Stimulated activated CD8-positive, alpha-beta memory T cell treated with anti-CD3 and anti-CD28 coated beads, Interleukin-15, amount 100 ng/mL, for 4 hours (primary cell): ENCODE measurements at places on chromosomes 2 and 18.

- DNase-seq, result no peak
Observed at GRCh38 chr2:205139822-205140463, 542.4 kb upstream of the NRP2 start.

GRCh38 chr2:236728916-236729670 is 159.5 kb downstream of the ACKR3 start:
- DNase-seq, result no peak

- no peak for DNase-seq
Observed at GRCh38 chr2:148523315-148523714, 121.2 kb upstream of the EPC2 start.

DNA sequence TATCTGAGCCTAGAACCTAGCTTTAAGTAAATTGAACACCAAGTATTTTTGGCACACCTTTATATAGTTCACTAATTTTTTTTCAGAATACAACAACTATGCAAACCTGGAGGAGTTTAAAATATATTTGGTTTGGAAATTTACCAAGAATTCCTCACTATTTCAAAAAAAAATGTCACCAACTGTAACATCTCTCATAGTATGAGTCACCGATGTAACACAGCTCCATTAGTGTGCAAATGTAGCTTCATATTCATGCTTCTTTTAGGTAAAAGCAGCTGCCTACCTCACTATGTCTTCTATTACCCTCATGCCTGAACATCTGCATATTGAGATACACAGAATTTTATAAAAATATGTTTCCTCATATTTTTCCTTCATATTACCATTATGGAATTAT is 80.5 kb downstream of the NRXN1 start:
- no peak for DNase-seq

DNA sequence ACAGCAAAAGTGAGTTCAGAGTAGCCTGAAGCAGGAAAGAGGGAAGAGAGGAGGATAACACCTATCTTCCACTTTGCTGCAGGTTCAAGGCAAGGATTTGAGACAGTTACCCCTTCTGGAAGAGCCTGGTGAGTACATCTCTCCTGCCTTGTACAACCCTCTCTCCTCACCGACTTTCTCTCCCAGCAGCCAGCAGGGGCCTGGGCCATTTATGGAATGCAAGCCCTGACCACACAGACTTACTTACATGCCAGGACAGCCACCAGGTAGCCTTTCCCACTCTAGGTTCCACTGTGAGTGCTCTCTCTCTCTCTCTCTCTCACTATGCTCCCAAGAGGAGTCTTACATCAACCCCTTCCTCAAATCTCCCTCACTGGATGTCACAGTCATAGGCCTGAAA is 57.0 kb downstream of the BCL11A start:
- no peak for DNase-seq

DNA sequence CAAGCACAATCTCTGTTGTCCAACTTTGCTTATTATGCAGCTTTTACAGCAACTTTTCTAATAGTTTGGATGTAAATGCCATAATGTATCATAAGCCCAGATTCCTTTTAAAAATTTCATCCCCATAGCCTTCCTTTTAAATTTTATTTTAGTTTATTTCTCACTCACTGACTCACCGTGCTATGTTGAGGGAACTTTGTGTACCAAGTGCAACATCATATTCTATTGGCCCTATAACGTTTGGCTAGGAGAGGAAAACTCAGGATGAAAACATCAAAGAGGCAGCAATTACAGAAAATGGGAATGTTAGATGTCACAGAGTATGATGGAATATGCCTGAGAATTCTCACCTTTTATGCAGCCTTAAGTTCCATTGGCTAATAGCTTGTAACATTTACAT is 135.5 kb downstream of the LCLAT1 start:
- DNase-seq, result no peak

GRCh38 chr2:238087211-238087610 is 12.9 kb upstream of the ESPNL start:
- DNase-seq, result no peak

GRCh38 chr18:74230922-74231714 is 60.6 kb downstream of the CYB5A start:
- DNase-seq, result no peak
